Naive thymus-derived CD4-positive, alpha-beta T cell (primary cell): ENCODE measurements at places on chromosomes 5 and 9.

DNA sequence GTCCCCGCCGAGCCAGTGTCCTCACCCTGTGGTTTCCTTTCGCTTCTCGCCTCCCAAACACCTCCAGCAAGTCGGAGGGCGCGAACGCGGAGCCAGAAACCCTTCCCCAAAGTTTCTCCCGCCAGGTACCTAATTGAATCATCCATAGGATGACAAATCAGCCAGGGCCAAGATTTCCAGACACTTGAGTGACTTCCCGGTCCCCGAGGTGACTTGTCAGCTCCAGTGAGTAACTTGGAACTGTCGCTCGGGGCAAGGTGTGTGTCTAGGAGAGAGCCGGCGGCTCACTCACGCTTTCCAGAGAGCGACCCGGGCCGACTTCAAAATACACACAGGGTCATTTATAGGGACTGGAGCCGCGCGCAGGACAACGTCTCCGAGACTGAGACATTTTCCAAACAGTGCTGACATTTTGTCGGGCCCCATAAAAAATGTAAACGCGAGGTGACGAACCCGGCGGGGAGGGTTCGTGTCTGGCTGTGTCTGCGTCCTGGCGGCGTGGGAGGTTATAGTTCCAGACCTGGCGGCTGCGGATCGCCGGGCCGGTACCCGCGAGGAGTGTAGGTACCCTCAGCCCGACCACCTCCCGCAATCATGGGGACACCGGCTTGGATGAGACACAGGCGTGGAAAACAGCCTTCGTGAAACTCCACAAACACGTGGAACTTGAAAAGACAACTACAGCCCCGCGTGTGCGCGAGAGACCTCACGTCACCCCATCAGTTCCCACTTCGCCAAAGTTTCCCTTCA is 1.4 kb downstream of the GLIS3 start:
- DNase-seq: no peak

GRCh38 chr9:14094491-14094890 is 219.4 kb downstream of the NFIB start:
- no peak for DNase-seq

DNA sequence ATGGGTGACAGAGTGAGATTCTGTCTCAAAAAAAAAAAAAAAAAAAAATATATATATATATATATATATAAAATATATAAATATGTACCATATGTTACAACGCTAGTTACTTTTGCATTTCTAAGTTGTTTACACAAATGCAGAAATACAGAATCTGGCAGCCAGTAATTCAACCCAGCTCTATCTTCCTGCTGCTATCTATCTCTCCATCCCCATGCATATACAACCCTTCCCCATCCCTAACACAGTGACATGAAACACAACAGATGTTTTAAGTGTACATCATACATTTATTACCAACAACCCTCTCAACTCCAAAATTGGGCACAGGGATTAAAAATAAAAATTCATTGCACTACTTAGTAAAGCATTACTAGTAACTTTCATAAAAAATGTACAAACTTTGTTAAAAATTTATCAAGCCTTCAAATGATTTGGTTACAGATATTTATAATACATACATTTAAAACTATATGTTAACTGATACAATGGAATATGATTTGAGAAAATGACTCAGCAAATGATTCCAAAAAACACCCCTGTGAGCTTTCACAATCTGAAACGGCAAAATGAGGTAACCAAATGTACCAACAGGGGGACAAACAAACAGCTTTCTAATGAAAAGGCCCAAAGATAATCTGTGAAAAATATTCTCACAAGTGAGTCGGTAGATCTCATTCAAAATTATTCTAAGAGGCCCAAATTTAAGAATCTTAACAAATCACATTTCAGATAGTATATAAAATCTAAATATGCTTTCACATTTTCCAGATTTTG is 63.8 kb downstream of the RNF38 start:
- DNase-seq: no peak

GRCh38 chr9:92627651-92628050 is 42.3 kb downstream of the IPPK start:
- no peak for DNase-seq

GRCh38 chr5:172951371-172952033 is 7.7 kb upstream of the RPL26L1 start:
- DNase-seq: no peak

DNA sequence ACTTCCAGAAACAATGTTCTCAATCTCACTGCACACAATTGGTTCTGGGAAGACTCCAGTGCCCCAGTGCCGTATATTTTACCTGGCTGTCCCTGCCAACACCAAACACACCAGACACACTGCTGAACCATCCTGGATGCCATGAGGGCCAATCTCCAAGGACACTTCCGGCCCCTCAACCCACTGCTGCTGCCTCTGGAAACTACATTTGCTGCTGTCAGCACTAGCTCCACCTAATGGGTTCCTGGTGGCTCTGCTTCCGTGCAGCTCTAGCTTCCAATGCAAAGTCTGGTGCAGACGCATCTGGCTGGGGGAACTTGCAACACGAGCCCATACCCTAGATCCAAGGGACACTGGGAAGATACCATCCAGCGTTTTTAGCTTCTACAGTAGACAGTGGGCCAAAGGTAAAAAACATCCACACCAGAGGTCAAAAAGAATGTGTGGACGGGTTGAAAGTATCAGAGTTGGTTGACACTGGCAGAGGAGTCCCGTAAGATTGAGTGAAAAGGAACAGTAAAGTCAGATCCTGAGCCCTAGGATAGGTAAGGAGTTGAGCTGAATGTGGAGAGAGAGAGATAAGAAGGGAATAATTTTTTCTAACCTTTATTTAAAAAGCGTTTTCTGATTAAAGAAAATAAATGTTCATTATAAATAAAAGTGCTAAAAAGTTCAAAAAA is 99.7 kb upstream of the KIF2A start:
- no peak for DNase-seq

GRCh38 chr5:179902763-179903158 is 4.9 kb downstream of the TBC1D9B start:
- no peak for DNase-seq

DNA sequence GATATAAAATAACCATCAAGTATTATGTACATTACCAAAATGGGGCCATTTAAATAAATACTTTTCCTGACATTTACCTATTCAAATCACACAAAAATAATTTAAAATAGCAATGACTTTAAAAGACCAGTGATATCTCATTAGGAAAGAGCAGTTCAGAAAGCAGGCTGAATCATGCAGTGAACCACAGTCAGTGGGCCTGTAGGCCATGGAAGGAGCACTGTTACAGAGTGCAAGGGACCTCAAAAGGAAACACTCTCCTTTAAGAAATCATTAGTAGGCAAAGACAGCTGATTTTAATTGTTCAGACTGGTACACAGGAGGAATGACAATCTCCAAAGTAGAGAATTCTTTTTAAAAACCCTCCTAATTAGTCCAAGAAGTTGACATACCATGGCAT is 283.5 kb upstream of the EFNA5 start:
- DNase-seq: no peak

DNA sequence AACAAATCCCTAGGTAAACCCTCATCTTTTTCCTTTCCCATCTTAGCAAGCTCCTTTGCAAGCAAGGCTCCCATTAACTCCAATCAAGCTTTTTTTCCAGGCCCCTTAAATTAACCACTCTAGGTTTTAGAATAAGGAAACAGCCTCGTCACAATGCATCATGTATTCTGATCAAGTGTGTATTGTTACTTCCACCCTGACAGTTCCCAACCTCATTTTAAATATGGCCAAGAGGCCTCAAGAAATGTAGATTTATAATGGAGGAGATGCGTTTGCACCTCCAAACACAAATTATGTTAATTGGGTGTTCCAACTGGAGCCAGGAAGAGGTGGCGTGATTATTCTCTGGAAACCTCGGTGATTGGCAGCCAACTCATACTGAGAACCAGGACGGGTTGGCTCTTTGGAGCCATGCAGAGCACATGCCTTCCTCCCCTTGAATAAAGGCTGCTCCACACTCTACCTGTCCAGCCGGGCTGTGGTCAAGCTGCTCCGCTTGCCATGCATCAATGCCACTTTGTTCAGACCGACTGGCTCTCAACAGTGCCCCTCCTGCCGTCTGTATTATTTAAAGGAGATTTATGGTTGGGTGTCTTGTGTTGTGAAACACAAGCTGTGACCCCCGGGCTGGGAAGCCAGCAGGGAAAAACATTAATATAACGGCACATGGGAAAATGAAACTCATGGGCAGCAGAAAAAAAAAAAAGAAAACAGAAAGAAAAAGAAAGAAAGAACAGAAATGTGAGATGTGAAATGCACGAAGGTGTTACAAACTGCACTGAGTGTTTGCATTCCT is 191.1 kb downstream of the EBF1 start:
- DNase-seq: no peak

DNA sequence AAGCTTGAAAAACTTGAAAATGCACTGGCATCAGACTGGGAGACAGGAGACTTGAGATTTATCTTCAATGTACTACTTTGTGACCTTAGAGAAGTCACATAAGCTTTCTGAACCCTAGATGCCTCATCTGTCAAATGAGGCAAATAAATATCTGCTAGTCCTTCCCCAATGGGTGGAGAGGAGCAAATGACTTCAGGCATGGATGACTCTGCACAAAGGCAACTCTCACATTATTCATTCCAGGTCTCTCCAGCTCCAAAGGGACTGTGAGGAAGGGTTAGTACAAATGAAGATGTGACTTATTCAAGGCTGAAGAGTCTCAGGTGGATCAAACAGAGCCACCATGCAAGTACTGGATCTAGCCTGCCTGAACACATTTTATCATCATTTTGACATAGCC is 228.7 kb downstream of the SLIT3 start:
- no peak for DNase-seq

DNA sequence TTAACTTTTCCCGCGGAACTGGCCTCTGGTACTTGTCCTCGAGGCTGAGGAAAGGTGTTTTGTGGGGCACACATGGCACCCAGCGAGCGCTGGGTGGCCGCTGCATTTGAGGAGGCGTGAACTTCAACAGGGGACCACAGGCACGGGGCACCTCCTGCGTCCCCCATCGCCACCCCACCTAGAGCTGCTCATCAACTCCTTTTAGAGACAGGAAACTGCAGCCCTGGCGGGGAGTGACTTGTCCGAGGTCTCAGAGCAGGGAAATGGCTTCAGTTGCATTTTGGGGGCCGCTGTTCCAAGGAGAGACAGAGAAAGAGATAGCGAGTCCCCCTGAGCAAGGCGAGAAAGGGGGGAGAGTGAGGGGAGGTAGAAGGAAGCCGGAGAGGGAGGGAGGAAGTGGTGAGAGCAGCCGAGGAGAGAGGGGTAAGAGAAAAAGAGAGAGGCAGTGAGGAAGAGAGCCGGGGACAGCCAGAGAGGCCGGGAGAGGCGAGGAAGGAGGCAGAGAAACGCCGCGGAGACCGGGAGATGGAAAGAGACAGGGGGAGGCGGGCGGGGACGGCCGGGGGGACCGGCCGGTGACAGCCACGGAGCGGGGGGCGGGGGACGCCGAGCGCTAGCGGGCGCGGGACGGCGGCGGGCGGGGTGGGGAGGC is 12.5 kb upstream of the LHX2 start:
- no peak for DNase-seq

- peak; percentile 46 for DNase-seq
Measured at GRCh38 chr9:133726401-133727276, 11.5 kb downstream of the SARDH start.

GRCh38 chr5:20000416-20000815 is 12.4 kb upstream of the CDH18 start:
- DNase-seq: no peak
